ENCODE measurements at places on chromosomes 6 and 20.

DNA sequence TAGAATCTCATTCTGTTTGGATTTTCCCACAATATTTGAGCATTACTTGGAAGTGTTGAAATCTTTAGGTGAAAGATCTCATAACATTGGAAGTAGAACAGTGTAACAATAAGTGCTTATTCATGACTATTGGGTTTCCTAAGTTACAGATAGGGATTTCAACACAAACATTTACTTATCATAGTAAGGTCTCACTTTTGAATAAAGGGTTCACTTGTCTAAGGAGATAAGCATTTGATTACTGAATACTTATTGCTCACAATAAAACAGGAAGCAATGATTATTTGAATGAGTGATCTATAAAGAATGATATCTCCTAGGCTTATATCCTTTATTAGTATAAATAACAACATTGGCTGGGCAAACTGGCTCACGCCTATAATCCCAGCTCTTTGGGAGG is 14.8 kb downstream of the DDX43 start:
- DNase-seq = no peak

DNA sequence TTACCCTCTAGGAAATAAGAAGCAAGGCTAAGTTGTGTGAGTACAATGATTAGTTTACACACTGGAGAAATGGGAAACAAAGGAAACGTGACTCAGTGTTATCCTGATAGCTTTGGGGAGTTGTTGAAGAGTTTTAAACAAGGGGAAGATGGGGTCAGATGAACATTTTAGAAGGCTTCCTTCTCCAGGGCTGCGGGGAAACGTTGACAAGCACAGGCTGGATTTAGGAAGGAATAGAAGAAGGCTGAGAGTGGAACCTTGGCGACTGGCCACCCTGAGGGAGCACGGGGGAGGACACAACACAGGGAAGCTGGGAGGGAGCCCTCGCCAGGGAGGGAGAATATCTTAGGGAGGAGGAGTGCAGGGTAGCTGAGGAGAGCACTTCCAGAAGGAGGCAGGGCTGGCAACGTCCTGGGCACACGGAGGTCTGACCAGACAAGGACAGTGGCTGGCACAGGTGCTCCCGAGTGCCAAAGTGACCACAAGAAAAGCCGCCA is 134.7 kb downstream of the AIG1 start:
- DNase-seq = no peak

GRCh38 chr6:167750956-167751358 is 75.8 kb upstream of the AFDN start:
- DNase-seq = no peak

- DNase-seq = no peak
Measured at GRCh38 chr6:135858931-135859330, 7.4 kb downstream of the PDE7B start.

- no peak for DNase-seq
Measured at GRCh38 chr6:30443657-30444450, 45.5 kb upstream of the HLA-E start.

DNA sequence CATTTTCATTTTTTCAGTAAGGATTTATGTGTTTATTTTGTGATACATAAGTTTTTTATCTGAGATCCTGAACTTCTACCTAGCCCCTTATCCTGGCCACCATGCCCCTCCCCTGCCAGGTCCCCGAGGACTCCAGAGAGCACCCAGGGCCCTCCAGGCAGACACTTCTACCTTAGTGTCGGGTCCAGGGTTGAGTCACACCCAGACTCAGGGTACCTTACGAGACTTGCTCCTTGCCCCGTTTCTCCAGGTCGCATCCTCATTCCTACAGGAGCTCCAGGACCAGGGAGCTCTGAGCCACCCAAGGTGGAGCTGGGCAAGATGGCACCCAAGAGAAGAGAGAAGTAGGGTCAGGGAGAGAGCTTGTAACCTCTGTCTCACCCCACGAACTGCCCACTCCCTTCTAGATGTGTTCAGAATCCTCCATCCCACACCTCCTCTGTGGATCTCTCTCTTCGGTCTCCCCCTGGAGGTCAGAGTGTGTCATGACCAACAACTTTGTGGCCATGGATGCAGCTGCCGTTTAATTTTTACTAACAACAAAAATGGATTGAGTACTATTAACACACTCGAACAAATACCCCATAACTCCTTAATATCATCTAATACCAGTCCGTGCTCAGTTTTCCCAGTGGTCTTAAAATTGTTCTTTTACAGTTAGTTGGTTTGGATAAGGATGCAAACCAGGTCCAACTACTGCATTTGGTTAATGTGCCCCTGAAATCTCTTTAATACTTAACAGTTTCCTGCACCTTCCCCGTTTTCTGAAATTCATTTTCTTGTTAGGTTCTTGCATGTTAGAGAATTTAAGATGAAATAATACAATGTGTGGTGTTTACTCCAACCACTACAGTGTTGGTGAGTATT is 130.6 kb upstream of the INSM1 start:
- DNase-seq = no peak

- DNase-seq = no peak
Measured at GRCh38 chr6:78089531-78089930, 436.7 kb downstream of the MEI4 start.

DNA sequence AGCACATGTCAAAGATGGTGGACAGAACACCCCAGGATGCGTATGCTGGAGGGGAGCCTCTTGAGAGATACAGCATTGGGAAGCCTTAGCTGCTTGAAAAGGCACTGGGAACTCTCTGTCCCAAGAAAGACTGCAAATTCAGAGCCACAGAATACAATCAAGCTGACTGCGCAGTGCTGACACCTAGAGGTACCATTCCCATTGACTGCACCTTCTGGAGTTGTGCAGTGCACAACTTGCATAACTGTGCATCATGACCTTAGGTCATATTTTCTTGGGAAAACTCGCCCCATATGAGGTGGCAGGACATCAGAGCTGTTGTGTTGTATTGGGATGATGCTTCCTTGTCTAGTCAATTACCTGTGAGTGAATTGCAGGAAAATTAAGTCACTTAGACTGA is 646.5 kb upstream of the NOX3 start:
- no peak for DNase-seq
